ENCODE measurements at places on chromosomes 16 and 17.
A peak's percentile ranks its signal among the peaks of the same experiment; 100 is the strongest.

DNA sequence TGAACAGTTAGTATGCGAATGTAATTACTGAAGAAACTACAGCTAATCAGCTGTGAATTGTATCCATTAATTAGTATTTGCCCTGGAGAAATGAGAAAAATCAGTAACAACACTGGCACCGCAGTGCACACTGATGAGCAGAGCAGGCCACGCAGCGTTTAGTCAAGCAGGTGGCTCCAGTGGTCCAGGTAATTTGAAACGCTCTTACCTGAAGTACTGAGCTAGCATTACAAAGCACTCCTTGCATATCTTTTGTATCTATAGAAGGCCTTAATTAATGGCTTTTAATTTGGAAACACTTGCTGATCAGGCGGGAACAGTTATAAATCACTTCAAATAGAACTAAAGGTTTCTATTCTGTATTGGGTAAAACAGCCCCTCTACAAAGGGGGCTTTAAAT, 76.4 kb downstream of the TOX3 start:
- no peak for DNase-seq

DNA sequence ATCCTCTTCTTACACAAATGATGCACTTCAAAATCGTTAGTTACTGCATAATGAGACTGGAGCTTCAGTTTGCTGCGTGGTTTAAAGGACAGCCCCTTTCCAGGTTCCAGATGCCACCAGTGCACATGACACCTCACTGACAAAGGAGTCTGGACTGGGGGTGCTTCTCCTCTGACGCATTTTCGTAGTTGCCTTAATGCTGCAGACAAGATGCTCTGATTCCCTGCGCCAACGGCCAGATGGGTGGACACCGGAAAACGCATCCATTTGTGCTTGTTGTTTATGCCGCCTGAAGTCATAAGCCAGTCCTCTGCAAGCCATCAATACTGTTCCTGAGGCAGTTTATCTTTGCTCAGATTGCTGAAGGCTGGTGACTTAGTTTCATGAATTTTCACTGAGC, 16.0 kb downstream of the FBXO31 start:
- no peak for DNase-seq

DNA sequence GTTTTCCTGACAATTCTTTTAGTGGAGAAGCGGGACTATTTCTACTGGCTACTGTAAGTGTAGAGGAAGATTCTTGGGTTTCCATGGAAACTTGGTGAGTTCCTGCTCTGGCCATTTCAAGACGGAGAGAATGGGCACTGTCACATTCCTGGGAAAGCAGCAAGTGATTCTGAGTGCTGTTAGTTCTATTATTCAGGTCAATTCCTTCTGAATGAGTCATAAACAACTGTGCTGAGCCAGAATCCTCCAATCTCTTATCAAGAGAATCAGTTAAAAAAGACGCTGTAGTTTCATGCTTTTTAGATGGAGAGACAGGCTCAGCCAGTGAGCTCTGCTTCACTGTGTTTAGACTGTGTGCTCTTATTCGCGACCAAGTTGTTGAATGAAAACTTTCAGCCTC, 19.6 kb downstream of the AKAP10 start:
- no peak for DNase-seq

GRCh38 chr17:64635647-64636305, 26.3 kb downstream of the SMURF2 start:
- no peak for DNase-seq

- no peak for DNase-seq
Measured at GRCh38 chr16:30068750-30069610, 3.4 kb downstream of the ALDOA start.

DNA sequence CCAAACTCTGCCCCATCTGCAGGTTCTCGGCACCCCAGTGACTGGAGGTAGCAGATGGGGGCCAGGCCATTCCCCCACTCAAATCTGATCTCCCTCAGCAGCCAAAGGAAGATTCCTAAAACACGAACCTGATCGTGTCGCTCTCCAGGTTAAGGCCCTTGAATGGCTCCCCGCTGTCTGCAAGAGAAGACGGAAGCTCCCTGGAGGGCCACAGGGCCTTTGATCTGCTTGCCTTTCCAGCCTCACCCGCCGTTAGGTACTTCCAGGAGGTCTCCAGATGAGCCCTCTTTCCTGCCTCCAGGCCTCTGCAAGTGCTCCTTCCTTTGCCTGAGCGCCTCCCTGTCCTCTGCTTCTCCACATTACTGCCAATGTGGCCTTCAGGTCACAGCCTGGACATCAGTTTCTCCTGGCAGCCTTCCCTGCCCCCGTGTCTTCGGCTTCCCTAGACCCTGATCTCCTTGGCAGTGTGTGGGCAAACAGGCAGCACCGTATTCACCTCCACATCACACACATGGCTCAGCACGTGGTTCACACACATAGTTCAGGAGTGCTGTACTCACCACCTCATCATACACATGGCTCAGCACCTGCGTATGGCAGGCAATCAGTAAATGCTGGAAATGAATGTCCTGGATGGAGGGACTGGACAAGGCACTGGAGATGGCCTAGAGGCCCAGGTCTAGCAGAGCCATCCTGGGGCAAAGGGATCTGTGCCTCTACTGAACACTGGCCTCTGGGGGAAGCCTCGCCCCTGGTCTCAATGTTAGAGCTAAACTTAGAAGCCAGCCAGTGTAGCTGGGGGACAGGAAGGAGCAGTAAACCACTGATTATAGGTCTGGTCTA, 26.4 kb upstream of the MRPS23 start:
- DNase-seq = no peak

GRCh38 chr17:61591930-61592329, 911 bp upstream of the NACA2 start:
- no peak for DNase-seq

DNA sequence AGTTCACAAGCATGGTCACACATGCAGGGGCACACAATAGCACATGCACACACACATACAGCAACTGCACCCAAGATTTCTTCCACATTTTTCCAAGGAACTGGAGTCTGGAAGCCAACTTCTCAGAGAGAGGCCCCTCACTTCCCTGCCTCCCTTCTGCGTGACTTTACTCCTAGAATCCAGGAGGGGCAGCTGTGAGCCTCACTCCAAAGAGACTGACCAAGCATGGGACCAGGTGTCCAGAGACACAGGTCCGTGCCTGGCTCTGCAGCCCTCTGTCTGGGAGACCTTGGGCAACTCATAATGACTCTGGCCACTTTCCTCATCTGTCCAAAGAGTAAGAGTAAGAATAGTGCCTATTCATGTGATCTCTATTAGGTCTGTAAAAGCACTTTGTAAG, 104.7 kb upstream of the TMEM132E start:
- DNase-seq = no peak

DNA sequence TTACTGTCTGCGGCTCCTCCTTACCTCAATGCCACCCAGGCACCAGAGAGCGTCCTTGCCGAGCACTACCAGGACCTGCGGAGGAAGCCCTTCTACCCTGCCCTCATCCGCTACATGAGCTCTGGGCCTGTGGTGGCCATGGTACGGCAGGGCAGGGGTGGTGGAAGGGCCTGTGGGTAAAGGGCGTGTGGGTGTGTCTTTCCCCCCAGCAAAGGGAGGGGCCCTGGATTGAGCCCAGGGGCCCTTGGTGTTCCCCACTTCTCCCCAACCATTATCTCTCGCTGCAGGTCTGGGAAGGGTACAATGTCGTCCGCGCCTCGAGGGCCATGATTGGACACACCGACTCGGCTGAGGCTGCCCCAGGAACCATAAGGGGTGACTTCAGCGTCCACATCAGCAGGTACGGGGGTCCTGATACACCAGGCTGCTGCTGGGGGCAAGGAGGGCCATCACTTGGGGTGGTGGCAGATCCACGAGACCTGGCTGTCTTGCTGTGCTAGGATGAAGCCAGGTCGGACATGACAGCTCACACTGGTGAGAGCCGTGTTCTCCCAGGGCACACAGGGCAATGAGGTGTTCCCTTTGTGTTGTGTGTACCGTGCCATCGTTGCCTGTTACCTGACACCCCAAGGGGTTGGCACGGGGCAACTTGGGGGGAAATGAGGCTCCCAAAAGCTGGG, 2.2 kb upstream of the DECR2 start:
- DNase-seq = no peak

- peak; percentile 59 for DNase-seq
Measured at GRCh38 chr17:80732268-80732667, 187.6 kb downstream of the RPTOR start.

- DNase-seq = no peak
Measured at GRCh38 chr17:48543107-48543853, 1.6 kb downstream of the HOXB2 start.

DNA sequence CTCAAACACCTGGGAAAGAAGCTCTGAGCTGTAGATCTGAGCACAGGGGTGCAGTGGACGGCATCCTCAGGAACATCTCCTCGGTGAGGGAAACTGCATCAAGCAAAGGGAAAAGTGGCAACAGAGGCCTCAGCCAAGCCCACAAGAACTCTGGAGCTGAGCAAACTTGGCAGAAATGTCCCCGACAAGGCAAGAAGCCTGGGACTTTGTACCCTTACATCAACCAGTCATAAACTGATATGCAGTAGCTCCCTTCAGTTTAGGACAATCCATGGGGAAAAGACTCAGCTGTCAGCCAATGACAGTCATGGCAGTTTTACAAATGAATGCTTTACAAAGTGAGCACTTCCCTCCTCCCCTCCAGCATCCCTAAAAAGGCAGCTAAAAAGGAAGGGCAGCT, 210.0 kb upstream of the DYNLRB2 start:
- DNase-seq = no peak

DNA sequence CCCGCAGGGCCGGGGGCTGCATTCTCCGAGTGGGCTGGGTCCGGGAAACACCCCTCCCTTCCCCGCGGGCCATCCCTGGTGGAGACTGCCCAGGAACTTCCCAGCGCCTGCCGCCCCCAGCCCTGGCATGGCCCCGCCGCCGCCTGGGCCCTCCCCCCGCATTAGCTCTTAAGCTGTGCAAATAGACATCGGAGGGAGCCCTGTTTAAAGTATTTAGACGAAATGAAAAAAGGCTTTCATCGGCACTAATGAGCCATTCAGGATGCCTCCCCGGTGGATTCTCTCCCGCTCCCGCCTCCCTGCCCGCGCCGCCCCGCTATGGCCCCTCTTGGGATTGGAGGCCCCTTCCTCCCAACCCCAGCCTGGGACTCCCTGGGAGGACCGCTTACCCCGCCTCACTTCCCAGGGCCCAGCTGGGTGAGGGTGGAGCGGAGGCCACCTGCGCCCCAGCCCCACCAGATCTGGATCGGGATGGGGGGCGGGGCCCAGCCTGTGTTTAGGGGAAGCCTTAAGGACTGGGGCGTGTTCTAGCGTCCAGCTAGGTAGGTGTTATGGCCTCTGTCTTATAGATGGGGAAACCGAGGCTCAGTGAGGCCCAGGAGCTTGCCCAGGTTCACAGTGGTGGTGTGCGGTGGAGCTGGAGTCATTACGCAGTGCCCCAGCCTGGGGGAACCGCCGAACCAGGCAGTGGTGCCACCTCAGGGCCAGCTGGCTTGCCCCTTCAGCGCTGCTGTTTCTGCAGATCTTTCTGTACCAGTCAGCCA, 19.7 kb downstream of the SEZ6 start:
- no peak for DNase-seq

GRCh38 chr17:46742565-46743270, 75.8 kb downstream of the WNT3 start:
- peak; percentile 20 for DNase-seq

DNA sequence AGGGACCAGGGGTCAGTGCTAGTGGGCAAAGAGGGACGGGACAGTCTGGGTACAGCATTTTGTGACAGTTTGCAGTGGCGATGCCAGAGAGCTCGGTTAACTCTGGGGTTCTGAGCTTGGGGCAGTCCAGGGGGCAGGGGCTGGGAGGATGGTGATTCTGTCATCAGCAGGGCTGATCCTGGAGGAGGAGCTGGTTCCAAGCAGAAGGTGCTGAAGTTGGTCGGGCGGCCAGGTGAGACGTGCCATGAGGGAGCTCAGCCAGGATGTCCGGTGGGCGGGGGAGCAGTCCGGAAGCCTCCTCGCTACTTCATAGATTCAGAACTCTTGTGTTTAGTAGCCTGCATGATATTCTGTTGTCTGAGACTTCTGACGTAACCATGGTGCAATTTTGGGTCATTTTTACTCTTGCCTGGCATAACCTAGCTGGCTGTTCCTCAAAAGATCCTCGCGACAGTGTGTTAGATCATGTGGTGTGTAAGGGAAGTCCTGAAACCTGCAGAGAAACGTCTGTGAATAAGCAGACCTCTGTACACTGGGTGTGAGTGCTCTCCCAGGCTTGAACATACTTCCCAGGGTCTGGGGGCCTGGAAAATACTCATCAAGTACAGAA, 122.0 kb downstream of the CLEC16A start:
- DNase-seq = no peak

- no peak for DNase-seq
Measured at GRCh38 chr17:42804918-42805367, 6.3 kb downstream of the CNTD1 start.

DNA sequence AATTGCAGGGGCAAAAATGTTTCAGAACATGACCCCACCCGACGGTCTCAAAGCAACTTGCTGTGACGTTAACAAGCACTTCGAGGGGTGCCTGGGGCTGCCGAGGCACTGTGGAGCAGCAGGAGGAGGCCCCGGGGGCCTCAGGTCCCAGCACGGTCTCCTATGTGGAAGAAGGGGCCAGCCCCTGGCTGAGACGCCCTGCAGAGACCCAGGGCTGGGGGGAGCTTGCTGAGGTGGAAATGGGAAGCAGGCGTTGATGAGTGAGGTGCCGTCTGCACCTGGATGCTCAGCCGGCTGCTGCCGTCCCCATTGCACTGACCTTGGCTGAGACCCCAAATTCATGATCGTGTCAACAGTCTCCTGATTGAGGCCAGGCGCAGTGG, 46.5 kb downstream of the NT5M start:
- no peak for DNase-seq

DNA sequence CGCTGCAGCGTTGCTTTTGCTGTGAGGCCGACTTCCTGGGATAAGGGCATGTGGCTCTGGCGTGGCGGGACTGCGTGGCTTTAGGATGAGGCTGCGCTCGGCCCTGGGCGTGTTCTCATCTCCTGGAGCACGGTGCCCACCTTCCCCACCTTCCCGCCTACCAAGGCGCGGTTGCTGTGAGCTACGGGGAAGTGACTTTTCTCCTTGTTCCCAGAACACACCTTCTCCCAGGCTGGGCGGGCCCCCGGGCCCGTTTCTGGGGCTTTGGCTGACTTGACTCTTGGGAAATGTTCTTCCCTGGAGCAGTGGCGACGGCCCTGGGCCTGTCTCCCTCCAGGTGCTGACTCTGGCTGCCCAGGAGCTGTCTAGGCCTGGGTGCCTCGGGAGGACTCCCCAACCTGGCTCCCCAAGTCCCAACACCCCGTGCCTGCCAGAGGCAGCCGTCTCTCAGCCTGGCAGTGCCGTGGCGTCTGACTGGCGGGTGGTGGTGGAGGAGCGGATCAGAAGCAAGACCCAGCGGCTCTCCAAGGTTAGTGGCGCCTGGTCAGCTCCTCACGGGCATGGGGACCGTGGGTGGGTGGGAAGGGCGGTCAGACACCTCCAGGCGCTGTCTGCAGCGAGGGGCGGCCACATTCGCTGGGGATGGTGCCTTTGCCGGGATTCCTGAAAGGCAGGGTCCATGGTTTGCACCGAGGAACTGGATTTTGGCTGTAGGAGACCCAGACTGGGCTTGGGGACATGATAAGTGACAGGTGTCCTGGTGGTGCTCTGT, 12.1 kb downstream of the TELO2 start:
- DNase-seq = no peak
